ENCODE measurements at places on chromosomes 12 and 14.

DNA sequence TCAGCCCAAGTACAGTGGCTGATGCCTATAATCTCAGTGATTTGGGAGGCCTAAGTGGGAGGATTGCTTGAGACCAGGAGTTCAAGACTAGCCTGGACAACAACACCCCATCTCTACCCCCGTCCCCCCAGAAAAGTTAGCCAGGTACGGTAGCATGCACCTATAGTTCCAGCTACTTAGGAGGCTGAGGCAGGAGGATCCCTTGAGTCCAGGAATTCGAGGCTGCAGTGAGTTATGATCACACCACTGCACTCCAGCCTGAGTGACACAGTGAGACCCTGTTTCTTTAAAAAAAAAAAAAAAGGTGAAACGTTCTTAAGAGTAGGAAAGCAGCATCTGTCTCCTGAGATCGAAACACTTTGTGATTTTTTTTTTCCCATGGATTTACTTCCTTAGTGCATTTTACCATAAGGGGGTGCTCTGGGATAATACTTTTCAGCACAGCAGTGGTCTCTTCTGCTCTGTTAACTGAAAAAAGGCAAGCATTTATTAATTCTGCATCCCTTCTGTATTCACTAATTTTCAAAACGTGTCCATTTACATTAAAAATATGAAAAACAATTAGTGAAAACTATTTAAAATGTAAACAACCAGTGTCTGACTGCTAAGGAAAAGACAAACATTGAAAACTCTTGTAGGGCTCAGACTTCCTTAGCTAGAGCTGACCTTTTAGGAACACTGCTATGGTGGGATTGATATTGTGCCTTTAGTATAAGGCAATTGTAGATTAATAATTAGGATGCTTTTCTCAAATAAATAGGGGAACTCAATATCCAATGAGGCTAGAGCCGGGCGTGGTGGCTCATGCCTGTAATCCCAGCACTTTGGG, 31.2 kb upstream of the USP44 start:
- DNase-seq: peak; percentile 73
- no peaks in the 10 kb centered on the region for H3K27me3 ChIP-seq
- no peaks in the 10 kb centered on the region for H3K36me3 ChIP-seq
- H3K27ac ChIP-seq: no peak overlapping the region
- H3K4me3 ChIP-seq: no peak overlapping the region

GRCh38 chr14:96631621-96632362, 129.6 kb downstream of the PAPOLA start:
- H3K36me3 ChIP-seq: no peaks in the 10 kb centered on the region
- no peaks in the 10 kb centered on the region for H3K4me1 ChIP-seq
- H3K4me3 ChIP-seq: no peak overlapping the region
- H3K27me3 ChIP-seq: no peaks in the 10 kb centered on the region
- H3K27ac ChIP-seq: no peak overlapping the region
- no peak for DNase-seq

- no peak overlapping the region for H3K4me3 ChIP-seq
- no peak for DNase-seq
- H3K36me3 ChIP-seq: no peaks in the 10 kb centered on the region
Measured at GRCh38 chr12:18823461-18823860, 85.5 kb downstream of the CAPZA3 start.

GRCh38 chr12:88299567-88300101, 157.5 kb downstream of the TMTC3 start:
- no peak overlapping the region for H3K4me3 ChIP-seq
- H3K27ac ChIP-seq: no peak overlapping the region
- H3K27me3 ChIP-seq: no peaks in the 10 kb centered on the region
- peak; percentile 33 for DNase-seq
- no peaks in the 10 kb centered on the region for H3K4me1 ChIP-seq

- H3K4me3 ChIP-seq: no peak overlapping the region
- H3K4me1 ChIP-seq: peaks cover 4% of the 10 kb centered on the region
- DNase-seq: no peak
- H3K36me3 ChIP-seq: no peaks in the 10 kb centered on the region
- H3K27ac ChIP-seq: no peak overlapping the region
- H3K27me3 ChIP-seq: no peaks in the 10 kb centered on the region
Measured at GRCh38 chr12:124869059-124869665, 5.5 kb upstream of the SCARB1 start.

GRCh38 chr14:36021591-36022320, 154.8 kb downstream of the PTCSC3 start:
- no peak overlapping the region for H3K4me3 ChIP-seq
- no peaks in the 10 kb centered on the region for H3K4me1 ChIP-seq

DNA sequence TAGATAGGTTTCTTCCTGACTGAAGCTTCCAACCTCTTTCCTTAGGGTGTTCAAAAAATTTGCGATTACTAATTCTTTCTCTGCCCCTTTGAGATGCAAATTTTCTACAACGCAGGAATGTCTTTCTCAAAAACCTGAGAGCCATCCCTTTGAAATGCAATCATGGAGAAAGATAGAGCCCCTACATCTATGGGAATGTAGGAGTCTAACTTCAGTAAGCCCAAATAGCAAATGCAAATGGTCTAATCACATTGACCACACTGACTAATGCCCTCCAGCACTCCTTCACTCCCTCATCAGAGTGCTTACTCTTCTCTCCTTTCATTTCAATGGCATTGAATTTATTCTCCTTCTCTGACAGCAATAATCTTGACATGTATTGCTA, 107.1 kb downstream of the SLC6A15 start:
- no peak overlapping the region for H3K27ac ChIP-seq
- no peaks in the 10 kb centered on the region for H3K4me1 ChIP-seq

- H3K4me3 ChIP-seq: peak overlapping the region; percentile 65
- peak; percentile 75 for DNase-seq
- no peaks in the 10 kb centered on the region for H3K36me3 ChIP-seq
- peaks cover 26% of the 10 kb centered on the region for H3K4me1 ChIP-seq
- peak overlapping the region; percentile 83 for H3K27ac ChIP-seq
Measured at GRCh38 chr14:52950410-52950897, 396 bp downstream of the FERMT2 start.

GRCh38 chr12:54390668-54391551, 6.4 kb upstream of the ZNF385A start:
- peak; percentile 69 for DNase-seq
- peaks cover 13% of the 10 kb centered on the region for H3K36me3 ChIP-seq
- peak overlapping the region; percentile 19 for H3K27ac ChIP-seq
- no peaks in the 10 kb centered on the region for H3K27me3 ChIP-seq
- H3K4me3 ChIP-seq: peak overlapping the region; percentile 58
- H3K4me1 ChIP-seq: peaks cover 47% of the 10 kb centered on the region

GRCh38 chr12:121776190-121777098, 17.0 kb downstream of the RHOF start:
- peaks cover 4% of the 10 kb centered on the region for H3K4me1 ChIP-seq
- H3K36me3 ChIP-seq: peaks cover 4% of the 10 kb centered on the region
- peak; percentile 80 for DNase-seq

DNA sequence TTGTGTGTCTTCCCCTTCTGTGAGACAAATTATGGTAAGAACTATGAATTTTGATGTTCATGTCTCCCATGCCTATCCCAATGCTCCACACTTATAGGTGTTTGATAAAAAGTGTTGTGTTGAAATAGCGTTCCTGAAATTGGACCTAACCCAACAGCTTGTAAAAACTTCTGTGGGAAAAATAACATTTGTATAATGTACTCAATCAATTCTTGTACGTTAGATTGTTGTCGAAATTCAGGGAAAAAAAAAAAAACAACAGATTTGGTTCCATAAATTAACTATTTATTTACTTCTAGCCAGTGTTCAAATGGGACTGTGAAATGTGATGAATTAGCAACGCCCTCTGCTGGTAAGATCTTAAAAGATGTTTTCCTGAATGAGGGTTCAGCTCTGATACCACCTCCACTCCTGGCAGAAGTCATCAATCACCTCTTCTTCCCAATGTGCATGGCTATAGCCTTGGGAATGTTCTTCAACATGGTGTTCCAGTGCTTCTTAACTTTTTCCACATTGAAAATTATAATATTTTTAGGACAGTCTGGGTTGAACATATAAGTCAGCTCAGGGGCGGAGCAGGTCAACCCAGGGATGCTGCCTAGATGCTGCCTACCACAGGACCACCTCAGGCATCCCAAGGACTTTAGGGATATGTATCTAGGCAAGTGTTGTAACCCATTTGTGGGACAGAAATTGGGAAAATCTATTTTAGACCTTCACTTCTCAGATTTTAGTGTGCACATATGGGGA, 170.6 kb downstream of the OTOGL start:
- H3K36me3 ChIP-seq: no peaks in the 10 kb centered on the region
- H3K27me3 ChIP-seq: no peaks in the 10 kb centered on the region
- DNase-seq: peak; percentile 67

DNA sequence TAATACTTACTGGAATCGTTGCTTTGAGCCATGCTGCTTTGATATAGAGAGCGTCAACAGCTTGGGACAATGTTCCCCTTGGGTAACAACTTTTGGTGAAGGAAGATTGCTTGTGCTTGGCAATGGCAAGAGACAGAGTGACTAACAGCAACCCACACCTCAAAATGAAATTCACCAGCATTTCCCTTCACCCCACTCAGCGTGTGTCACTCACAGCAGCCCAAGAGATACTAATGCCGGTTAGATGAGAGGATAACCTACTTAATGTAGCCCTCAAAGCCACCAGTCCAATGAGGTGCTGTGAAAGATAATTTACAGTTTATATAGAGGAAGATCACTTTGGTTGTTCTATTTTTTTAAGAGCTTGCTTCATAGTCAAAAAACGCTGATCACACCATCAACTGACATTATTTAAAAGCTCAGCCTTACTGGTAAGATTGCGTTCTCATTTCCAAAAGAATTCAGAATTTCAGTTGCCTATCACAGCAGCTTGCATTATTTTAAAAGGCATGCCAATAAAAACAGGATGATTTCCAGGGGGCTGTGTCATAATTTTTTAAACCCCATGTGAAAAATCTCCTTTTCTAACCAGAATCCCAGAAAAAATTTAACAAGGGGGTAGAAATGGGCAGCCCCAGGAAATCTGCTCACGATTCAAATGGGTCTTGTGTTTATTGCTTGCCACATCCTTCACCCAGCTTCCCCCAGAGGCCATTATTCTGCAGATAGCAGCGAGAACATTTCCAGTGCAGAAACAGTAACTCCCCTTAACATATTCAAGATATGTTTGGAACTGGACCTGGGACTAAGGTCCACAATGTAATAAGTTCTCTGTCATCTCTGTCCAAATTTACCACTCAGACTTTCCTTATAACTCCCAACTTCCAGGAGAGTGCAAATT, at the start of gene IL26:
Gene IL26, minus strand, starts transcription at position 235 of the 901 bp plus-strand sequence. Its CDS starts 54 bp downstream, at position 181.
- no peak within 1 kb of the TSS for H3K4me3 ChIP-seq
- H3K36me3 ChIP-seq: no peaks in the 10 kb centered on the region
- no peak within 1 kb of the TSS for H3K27ac ChIP-seq
- peaks cover 11% of the 10 kb centered on the region for H3K27me3 ChIP-seq

DNA sequence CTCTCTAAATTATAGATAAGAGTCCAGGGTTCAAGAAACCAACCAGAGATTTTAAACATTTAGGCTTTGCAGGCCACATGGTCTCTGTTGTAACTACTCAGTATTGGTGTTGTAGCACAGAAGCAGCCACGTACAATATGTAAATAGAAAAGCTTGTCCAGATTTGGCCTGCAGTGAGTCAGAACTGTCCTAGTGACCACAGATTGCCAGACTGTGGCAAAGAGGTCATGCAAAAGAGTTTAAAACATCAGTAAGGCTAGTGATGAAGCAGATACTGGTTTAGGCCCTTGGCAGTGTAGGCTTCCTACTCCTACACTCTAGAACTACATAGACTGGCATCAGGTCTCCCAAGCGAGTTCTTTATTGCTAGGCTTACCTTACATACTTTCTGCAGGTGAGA, 117.6 kb upstream of the GARIN6 start:
- H3K27me3 ChIP-seq: no peaks in the 10 kb centered on the region
- DNase-seq: no peak
- H3K4me3 ChIP-seq: no peak overlapping the region
- H3K27ac ChIP-seq: no peak overlapping the region
- H3K4me1 ChIP-seq: no peaks in the 10 kb centered on the region
- H3K36me3 ChIP-seq: no peaks in the 10 kb centered on the region

DNA sequence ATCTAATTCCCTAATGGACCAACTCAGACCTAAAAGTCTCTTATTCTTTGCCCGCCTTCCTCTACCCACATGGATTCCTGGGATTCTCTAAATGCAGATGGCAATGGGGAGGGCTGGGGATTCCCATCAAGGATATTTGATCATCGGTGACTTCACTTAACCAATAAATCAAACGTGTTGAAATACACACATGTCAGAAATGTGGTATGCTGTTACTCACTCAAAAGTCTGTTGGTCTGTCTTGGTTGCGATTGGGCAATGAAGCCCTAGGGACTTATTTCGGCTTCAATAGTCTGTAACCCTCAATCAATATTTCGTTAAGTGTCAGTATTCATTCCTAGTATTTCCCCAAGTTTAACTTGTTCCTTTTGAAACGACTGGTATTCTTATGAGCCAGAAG, 117.2 kb upstream of the DIO3 start:
- H3K4me3 ChIP-seq: no peak overlapping the region
- H3K36me3 ChIP-seq: no peaks in the 10 kb centered on the region
- H3K4me1 ChIP-seq: no peaks in the 10 kb centered on the region
- no peak overlapping the region for H3K27ac ChIP-seq
- H3K27me3 ChIP-seq: peaks cover 82% of the 10 kb centered on the region

GRCh38 chr12:96225044-96225855, 31.1 kb downstream of the ELK3 start:
- H3K27ac ChIP-seq: peak overlapping the region; percentile 12
- peaks cover 12% of the 10 kb centered on the region for H3K36me3 ChIP-seq
- DNase-seq: peak; percentile 40
- no peaks in the 10 kb centered on the region for H3K27me3 ChIP-seq
- no peak overlapping the region for H3K4me3 ChIP-seq

- no peaks in the 10 kb centered on the region for H3K36me3 ChIP-seq
- H3K4me3 ChIP-seq: no peak overlapping the region
- H3K27ac ChIP-seq: no peak overlapping the region
- DNase-seq: no peak
- no peaks in the 10 kb centered on the region for H3K4me1 ChIP-seq
Measured at GRCh38 chr12:62248873-62249272, 11.3 kb upstream of the USP15 start.
